ENCODE measurements at places on chromosomes 11 and 22.

DNA sequence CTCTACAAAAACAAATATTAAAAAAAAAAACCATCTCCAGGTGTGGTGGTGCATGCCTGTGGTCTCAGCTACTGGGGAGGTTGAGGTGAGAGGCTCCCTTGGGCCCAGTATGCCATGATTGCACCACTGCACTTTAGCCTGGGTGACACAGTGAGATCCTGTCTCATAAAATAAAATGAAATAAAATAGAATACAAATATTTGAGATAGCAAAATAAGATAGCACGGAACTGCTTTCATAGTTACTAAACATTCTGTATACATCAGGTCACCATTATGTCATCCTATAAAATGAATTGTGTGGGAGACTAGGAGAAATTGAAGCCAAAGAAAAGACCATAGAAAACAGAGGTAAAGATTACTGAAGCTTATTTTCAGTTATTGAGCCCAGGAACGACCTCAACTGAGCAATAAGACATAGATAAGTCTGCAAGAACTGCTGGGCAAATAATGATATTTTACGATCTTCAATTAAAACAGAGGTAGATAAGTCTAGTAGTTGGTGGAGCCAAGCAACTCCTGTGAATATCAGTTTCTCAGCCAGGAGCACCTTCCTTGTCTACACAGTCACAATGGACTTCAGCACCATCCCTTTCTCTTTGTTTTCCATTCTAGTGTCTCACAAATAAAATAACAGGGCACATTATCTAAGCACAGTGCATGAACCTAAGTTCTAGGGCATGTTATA is 9.9 kb downstream of the OR5M11 start:
- no peak for DNase-seq

GRCh38 chr22:25923914-25924313 is 181.9 kb downstream of the MYO18B start:
- DNase-seq, result no peak

DNA sequence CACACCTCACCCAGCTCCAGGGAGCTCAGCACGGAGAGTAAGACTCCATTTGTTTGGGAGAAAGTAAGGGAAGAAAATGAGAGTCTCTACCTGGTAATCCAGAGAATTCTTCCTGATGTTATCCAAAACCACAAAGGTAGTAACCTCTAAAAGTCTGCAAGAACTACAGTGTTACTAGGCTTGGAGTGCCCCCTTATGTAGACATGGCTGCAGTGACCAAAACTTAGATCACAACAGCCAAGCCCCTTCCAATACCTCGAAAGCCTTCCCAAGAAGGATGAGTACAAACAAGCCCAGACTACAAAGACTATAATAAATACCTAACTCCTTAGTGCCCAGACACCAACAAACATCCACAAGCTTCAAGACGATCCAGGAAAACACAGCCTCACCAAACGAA is 4.9 kb downstream of the UBE2L6 start:
- DNase-seq, result no peak

GRCh38 chr22:33104147-33104854 is 46.1 kb upstream of the SYN3 start:
- DNase-seq, result no peak

GRCh38 chr11:97995874-97996273 is 1024.9 kb upstream of the CNTN5 start:
- DNase-seq, result no peak
